ENCODE measurements at places on chromosomes 4 and X.

DNA sequence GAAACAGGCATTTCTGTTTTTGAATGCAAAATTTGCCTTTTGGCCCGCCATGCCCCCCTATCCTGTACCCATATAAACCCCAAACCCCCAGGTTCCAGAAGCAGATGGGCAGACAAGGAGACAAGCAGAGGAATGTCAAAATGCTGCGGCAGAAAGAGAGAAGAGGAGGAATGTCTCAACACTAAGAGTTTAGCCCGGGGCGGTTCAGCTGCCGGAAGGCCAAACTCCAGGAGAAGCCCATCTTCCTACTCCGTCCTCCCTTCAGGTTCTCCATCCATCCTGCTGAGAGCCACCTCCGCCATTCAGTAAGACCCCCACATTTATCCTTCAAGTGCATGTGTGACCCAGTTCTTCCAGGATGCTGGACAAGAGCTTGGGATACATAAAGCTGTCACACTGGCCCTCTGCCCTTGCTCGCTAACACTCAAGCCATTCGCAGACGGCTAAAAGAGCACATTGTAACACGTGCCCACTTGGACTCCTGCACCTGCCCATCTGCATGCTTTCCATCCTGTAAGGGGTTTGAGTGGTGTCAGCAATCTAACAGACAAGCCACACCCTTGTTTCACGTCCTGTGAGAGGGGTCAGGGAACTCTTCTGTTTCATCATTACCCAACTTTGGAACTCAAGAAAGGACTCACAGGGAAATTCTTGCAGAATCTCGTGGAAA, 31.3 kb downstream of the TLR10 start:
- no peak for DNase-seq

GRCh38 chr4:98662626-98663225, 4.3 kb upstream of the TSPAN5 start:
- DNase-seq: peak; percentile 30

DNA sequence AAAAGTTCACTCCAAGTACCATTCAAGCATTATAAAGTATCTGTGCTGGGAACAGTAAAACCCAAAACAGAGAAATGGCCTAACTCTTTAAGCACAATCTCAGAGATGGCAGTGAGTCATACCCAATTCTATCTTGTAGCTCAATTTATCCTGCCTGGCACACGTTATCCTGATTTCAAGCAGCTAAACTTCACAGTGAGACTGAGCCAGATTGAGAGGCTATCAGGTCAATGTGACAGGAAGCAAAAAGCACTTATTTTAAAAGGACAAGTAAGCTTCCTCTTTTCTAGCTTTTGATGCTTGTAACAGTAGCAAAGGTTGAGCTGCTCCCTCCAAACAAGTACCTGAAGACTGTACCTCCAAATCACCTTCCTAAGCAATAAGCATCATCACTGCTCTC, 324.9 kb downstream of the NAF1 start:
- DNase-seq: no peak

- DNase-seq: no peak
Measured at GRCh38 chr4:21697583-21697982, 251.0 kb downstream of the KCNIP4 start.

DNA sequence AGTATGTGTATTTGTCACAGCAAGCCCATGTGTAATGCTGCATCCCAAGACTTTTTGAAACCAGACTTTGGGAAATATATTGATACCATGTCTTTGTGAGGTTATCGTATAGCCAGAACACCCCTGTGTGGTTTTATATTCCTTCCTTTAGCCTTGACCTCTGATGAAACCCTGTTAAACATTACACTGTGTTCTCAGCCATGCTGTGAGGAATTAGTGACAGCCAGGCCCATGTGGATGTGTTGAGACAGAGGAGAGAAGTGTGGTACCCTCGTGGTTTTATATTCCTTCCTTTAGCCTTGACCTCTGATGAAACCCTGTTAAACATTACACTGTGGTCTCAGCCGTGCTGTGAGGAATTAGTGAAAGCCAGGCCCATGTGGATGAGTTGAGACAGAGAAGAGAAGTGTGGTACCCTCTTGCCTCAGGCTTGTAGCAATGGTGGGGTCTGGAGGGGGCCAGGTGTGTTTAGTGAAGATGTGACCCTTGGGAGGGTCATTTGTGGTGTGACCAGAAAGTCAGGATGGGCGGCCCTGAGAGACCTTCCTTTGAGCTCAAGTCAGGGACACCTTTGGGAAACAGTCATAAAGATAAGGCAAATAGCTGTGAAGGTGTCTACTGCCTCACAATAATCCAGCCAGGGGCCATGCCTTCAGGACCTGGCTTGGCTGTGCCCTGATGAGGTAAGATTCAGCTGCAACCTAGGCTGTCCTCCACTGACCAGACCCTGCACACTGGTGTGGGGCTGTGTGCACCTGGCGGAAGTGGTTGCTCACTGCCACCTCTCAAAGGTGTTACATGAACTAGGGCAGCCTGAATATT, 110.0 kb downstream of the IRF2 start:
- no peak for DNase-seq

GRCh38 chr4:181748581-181748980, 494.6 kb upstream of the TENM3 start:
- no peak for DNase-seq

DNA sequence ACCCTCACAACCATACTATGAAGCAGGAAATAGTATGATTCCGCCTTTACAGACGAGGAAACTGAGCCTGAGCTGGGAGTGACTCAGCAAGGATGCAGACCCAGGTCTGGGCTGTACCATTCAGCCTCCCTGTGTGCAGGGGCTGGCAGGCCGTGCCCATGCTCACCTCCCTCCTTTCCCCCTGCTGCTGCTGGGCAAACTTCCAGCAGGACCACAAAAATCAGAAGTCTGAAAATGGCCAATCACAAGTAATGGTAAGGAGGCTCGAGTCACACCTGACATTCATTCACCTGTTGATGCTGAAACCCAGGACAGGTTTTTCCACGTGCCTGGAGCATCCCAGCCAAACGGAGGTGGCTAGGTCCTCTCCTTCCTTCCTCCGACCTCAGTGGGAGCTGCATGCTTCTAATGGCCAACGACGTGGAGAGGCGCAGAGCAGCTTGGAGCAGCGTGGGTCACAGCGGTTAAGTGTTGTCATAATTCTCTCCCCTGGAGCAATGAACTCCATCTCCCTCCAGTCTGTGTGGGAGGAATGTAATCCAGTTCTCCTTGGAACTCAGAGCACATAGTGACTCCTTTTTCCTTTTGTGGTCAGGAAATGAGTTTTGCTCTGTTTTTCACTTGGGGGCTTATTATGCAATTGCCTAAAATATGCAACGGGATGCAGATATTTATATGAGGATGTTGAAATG, 371.7 kb downstream of the BCOR start:
- no peak for DNase-seq

- DNase-seq: no peak
Measured at GRCh38 chrX:6614506-6614905, 79.6 kb upstream of the VCX3A start.

- no peak for DNase-seq
Measured at GRCh38 chrX:118498351-118498750, 2.7 kb downstream of the DOCK11 start.

- DNase-seq: no peak
Measured at GRCh38 chrX:124426288-124427169, 80.2 kb downstream of the SH2D1A start.

GRCh38 chrX:46722742-46723568, 36.0 kb downstream of the SLC9A7 start:
- DNase-seq: no peak

DNA sequence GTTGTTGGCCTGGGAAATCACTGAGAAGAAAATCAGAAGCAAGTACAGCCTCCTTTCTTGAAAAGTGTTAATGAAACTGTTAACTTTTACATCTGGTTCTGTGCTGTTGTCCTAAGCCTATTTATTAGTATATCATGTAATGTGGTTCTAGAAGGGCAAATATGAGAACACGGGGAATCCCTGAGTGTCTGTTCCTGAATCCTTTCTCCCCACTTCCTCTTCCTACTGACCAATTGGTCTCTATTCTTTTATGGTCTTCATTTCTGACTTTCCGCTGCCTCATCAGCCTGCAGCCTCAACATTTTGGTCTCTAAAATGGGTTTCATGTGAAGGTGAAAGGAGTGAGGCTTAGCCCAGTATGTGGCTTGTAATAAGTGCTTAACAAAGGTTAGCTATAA, 159.9 kb upstream of the MAMLD1 start:
- DNase-seq: no peak

DNA sequence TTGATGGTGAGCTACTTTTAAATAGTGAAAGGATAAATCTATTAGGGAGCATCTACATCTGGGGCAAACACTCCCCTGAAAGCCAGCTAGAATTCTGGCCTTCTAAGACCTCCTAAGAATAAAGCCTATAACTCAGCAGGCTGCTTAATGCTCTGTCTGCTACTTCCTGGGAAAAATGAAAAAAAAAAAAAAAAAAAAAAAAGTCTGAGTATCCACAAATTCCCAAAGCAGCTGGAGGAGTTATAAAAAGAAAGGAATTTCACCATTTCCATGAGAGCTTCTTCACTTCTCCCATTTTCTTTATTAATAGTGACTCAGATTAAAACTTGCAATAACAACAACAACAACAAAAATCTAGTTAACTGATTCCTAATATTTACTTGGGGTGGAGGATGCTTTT, 511.2 kb downstream of the INPP4B start:
- DNase-seq: no peak

GRCh38 chrX:43728002-43728401, 71.9 kb downstream of the MAOA start:
- DNase-seq: no peak

DNA sequence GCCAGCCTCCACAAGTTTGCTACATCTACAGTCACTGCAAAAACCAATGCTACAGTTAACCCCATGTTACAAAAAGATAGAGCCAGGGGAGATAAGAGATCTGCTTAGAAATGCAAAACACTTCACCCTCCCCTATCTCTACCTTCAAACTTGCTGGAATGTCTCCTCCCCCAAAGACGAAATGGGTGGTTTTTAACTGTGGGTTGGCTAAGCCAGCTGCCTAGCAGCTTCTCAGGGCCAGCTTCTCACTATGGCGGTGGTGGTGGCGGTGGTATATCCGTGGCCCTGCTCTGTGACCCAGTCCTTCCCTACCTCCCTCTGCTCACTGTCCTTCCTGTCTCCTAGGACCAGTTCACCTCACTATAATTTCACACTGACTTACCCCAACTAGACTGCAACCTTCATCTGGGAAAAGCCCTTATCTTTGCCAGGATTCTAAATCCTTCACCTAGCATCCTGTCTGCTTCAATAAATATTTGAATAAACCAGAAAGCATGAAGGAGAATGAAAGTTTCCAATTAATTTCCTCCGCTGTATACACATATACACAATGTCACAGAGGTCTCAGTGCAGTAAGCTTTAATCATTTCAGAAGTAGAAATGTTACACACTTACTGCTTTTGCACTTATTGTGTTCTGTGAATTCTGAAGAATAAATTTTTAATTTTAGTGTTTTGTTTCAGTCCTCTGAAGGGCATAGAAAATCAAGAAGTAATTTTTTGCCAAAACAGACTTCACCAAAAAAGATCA, 46.3 kb downstream of the SH3KBP1 start:
- DNase-seq: no peak

DNA sequence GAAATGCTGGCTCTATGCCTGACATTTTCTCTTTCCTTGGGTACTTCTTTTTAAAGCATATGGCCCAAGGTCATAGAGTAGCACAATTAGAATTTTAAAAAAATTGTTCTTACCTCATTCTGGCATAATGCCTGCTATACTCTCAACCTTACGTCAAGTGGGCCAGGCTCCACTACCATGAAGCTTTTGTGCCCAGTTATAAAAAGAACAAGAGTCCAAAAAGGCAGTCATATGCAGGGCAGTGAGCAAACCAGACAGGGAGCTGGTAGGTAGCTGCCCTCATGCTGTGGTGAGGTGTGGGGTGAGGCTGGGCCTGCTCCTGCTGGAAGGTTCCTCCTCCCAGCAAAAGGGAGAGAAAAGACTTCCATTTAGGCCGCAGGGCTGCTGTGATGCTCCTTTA, 64.4 kb upstream of the UCP1 start:
- peak; percentile 5 for DNase-seq

- DNase-seq: no peak
Measured at GRCh38 chr4:180598281-180598680, 1644.9 kb upstream of the TENM3 start.

GRCh38 chr4:26067035-26067434, 153.0 kb downstream of the SMIM20 start:
- peak; percentile 67 for DNase-seq

GRCh38 chr4:105230287-105230686, 83.6 kb downstream of the TET2 start:
- DNase-seq: no peak

DNA sequence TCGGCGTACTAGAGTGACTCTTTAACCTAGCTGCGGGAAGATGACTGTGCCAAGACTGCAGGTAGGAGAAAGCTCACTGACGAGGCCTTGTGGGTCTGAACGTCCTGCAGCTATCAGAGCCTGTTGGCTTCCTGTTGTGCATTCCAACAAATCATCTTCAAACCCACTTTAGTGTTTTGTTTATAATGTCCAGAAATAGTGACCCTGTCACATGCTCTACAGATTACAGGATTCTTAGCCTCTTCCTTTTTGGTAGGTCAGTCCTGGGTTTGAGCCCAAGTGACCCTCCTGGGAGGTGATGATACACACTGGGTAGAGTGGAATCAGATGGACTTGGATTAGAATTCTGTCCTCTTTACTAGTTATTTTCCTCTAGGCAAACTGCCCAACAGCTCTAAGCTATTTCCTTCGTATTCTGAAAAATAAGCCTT, 33.2 kb downstream of the HTT start:
- DNase-seq: no peak

- no peak for DNase-seq
Measured at GRCh38 chr4:96352051-96352517, 512.2 kb downstream of the PDHA2 start.

DNA sequence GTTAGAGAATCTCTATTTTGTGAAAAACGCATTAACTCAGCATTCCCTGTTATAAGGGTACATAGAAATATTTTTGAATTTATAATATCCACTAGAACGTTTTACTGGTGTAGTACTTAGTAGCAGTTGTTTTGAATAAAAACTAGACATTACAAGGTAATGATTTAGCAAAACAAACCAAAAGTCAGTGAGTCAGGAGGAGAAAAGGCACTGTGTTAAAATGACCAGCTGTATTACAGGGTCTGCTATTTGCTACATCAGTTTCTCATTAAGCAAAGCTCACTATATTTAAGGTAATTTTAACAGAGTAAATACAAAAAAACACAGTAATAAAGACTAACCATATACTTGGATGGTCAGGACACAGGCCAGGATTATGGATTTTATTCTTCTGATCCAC, 152.8 kb downstream of the RASL11B start:
- DNase-seq: no peak

DNA sequence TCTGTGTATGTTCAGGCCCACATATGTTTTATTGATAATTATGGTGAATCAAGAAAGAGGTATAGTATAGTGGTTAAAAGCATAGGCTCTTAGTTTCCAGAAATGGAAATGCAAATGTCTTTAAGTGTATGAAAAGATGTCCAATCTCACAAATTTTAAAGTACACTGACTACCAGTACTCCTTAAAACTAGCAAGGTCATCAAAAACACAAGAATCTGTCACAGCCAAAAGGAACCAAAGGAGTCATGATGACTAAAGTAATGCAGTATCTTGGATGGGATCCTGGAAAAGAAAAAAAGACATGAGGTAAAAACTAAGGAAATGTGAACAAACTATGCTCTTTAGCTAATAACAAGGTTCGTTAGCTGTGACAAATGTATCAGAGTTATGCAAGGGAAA, 661 bp upstream of the RBM41 start:
- no peak for DNase-seq

- DNase-seq: no peak
Measured at GRCh38 chrX:11059933-11060332, 51.2 kb upstream of the HCCS start.

- no peak for DNase-seq
Measured at GRCh38 chrX:3589474-3589873, 124.0 kb downstream of the PRKX start.

All from NCI-H2171 treated with DMSO at 0.1 percent for 48 hours (cell line).